ENCODE measurements at places on chromosomes 2 and 18.

GRCh38 chr18:38032516-38032915 is 466.9 kb upstream of the CELF4 start:
- DNase-seq, result no peak

DNA sequence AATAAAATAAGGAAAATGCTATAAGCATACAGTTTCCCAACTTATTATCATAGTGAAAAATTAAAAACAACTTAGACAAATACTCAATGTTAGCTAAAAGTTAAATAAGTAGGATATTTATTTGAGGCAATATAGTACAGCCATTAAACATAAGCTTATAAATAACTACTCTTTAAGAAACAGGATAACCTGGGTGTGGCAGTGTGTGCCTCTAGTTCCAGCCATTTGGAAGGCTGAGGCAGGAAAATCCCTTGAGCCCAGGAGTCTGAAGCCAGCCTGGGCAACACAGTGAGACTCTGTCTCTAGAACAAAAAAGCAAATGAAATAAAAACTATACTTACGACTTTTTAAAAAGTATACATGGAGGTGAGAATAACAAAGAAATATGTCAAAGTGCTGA is 39.7 kb downstream of the VIL1 start:
- no peak for DNase-seq

DNA sequence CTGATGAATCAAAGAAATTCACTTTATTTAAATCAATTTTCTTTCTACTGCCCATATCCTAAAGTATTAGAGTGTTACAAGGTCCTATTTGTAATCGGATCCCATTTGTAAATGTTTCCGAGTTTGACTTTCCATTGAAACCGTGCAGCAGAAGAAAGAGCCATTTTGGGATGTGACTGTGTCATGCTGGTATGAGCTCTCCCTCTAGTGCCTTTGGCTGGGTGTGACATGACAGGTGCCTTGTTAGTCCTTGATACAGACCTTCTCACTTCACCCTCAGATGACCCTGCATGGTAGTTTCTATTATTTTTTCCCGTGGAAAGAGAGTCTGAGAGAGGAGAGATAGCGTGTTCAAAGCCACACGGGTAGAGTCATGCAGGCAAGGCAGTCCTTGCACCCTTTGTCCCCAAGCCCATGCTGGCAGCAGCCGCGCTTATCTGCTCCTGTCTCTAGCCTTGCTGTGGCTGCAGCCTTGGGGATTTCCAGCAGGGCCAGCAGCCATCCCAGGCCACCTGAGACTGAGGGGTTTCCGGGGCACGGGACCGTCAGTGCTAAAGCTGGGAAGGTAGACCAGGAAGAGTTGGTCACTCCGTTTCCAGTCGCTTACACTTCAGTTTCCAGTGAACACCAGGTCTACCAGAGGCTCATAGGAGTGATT is 21.4 kb downstream of the CHMP1B start:
- peak; percentile 23 for DNase-seq

DNA sequence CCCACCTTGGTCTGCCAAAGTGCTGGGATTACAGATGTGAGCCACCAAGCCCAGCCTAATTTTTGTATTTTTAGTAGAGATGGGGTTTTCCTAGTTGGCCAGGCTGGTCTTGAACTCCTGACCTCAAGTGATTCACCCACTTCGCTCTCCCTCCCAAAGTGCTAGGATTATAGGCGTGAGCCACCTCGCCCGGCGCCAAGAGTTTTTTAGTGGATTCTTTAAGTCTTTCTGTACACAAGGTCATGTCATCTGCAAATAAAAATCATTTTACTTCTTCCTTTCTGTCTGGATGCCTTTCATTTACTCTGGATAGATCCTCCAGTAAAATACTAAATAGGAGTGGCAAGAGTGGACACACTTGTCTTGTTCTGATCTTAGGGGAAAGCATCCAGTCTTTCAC is 61.7 kb downstream of the KCMF1 start:
- no peak for DNase-seq

- no peak for DNase-seq
Measured at GRCh38 chr2:105748566-105748965, 3.9 kb downstream of the NCK2 start.

DNA sequence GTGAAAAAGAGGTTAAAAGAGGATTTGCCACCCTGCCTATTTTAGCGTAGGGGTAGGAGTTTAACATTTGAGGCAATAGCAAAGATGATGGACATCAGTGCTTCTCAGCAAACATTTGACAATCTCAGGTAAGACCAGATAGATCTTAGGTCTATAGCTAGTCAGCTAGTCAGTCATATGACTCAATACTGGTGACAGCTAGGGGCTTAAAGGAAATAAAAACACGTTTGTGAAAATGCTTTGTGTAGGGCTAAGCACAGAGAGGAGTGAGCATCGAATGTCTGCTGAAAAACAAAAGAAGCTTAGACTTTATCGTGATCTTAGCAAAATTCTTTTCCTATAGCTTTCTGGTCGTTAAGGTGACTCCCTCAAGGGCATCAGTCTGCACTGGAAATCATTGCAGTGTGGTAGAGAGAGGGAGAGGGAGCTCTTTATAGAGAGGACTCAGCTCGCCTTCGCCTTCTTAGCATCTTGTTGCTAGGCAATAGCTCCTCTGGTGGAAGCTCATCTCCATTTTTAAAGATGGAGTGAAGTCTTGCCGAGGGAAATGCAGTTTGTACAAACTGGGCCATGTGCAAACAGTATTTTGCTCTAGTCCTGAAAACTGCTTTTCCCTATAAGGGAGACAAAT is 62.8 kb upstream of the SLC38A11 start:
- DNase-seq, result no peak

GRCh38 chr2:61763605-61764034 is 90.2 kb downstream of the FAM161A start:
- peak; percentile 89 for DNase-seq

GRCh38 chr2:159225025-159226016 is 61.2 kb downstream of the WDSUB1 start:
- DNase-seq, result no peak

DNA sequence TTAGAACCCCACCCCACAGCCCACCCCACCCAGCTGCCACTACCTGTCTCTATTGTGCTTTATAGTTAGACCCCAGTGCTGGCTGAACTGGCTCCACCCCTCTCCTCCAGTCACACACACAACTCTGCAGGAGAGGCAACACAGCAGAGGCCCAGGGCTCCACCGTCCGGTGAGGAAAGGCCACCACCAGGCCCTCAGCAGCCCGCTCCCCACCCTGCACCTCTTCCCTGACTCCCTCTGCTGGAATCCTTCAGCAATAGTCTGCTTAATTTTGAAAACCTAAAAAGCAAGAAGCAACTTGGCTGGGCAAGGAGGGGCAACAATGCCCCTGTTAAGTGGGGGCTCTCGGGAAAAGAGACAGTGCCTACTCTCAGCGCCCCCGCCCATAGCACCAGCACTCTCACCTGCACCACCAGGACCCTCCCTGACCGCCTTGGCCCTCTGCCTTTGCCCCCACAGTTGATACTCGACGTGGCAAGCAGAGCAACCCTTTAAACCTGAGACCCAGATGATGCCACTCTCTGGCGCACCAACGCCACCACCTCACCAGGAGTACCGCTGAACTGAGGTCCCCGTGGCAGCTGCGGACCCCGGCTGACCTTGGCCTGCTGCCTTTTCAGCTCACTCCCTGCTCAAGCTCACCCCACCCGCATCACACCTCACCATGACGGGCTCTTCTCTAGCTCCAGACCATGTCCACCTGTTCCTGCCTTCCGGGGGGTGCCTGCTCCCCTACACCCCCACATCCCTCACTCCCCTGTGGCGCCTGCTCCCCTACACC is 45.7 kb downstream of the NDUFA10 start:
- DNase-seq, result no peak

GRCh38 chr18:54100920-54101470 is 123.5 kb downstream of the MBD2 start:
- peak; percentile 40 for DNase-seq

- DNase-seq, result no peak
Measured at GRCh38 chr2:29062371-29062770, 12.0 kb downstream of the PCARE start.

DNA sequence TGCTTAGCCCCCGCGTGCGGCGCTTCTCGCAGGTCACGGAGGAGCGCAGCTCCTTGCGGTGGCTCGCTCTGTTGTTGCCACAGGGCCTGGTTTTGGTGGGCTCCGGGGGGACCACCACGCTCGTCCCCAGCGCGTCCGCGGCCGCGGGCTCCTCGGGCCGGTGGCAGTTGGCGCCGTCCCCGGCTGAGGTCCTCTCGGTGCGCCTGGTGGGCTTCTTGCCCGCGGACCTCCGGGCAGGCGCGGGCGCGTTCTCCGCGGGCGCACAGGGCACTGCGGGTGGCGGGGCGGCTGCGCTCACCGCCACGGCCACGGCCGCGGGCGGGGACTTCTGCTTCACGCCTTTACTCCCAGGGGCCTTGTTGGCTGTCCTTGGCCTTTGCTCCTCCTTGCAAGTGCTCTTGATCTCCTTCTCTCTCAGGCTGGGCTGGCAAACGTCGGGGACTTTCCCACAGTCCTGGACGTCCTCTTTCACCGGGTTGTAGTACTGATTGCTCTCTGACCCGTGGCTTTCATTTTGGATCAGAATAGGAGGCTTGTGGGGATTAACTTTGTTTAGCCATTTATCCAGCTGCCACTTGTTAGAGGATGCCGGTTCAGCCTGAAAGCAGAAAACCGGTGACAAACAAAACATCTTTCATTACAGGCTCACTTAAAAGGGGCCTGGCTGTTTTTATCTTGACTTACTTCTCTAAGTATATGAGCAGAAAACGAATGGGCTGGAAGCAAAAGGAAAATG is 104.0 kb upstream of the REV1 start:
- no peak for DNase-seq

DNA sequence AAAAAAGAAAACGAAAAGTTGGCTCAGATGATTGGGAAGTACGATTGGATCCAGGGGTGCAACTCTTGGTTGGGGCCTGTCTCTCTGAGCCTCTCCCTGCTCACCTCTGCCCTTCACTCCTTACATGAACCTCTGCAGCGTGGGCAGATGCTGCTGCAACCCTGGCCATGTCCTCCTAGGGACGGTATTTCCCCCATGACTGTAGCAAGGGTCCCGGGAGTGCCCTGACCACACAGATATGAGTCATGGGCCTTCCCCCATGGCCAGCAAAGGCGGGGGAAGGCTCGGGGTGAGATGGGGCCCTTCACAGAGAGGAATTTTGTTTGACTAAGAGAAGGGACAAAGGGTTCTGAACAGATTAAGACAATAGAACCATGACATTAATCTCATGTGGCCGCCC is 129.0 kb downstream of the NCK2 start:
- DNase-seq, result no peak

DNA sequence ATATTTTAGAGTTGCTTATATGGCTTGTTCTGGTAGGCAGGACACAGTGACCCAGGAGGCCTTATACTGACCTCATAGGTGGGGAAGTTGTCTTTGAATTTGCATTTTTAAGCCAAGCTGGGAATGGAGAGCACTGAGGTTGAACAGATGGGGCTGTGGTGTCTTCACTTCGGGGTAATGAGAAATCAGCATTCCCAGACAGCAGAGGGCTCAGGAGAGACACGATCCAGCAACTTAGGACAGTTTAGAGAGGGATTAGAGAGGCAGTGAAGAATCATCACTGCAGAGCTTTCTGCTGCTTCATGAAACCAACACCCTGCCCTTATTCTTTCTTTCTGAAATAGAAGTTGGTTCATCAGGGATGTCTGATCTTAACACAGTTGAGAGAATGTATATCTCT is 202.4 kb downstream of the TDRD15 start:
- DNase-seq, result no peak

DNA sequence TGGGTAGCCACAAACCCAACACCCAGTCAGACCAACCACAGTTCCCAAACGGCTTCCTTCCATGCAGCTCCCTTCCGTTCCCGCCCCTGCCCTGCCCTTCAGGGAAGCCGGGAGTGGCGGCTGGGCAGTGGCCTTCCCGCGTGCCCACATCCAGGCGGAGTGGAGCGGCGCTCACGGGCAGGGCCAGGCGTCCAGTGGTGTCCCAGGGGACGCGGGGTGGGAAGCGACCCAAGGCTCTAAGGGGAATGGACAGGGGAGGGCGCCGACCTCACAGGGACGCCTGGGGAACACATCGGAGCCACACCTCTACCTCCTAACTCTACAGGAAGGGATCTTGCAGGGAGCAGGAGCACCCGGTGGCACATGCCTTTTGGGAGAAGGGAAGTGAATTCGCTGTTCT is 225.9 kb upstream of the MGAT5 start:
- no peak for DNase-seq

GRCh38 chr2:233979748-233980147 is 62.6 kb downstream of the TRPM8 start:
- DNase-seq, result no peak

DNA sequence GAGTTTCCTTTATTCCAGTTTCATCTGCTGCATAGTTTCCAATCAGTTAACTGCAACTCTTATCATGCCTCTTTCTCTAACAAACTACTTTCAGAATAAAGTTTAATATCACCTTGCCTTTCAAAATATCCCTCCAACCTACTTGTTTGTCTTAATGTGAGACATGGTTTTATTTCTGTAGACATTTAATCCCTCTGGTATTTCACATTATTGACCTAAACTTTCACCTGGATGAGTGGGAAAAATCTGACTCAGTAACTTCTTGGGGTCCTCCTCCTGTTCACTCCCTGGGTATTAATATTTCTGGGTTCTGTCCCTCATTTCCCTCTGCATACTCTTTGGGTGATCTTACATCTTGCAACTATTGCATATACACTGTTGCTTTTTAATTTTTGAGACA is 27.9 kb downstream of the MSH6 start:
- no peak for DNase-seq

GRCh38 chr18:22253676-22254075 is 84.3 kb downstream of the GATA6 start:
- DNase-seq, result no peak

GRCh38 chr2:20450201-20450999 is 3.5 kb downstream of the RHOB start:
- DNase-seq, result no peak

GRCh38 chr2:61911510-61911909 is 6.0 kb downstream of the COMMD1 start:
- peak; percentile 6 for DNase-seq

GRCh38 chr18:57077005-57077765 is 69.7 kb upstream of the BOD1L2 start:
- DNase-seq, result no peak

DNA sequence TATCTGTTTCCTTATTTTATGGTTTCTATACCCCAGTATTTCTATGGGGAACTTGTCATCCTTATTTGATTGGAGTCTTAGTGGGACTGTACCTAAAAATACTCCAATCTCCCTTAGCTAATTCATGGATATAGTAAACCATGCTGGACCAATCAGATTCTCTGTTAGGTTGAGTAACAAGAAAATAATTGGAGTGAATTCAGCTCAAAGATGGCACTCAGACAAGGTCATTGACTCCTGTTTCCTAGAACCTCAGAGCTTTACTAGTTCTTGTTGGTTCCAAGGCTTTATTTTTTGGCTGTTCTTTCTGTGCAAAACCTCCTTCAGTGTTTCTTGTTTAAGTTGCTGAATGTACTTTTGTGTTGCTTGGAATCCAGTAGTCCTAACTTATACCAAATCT is 31.9 kb upstream of the CPS1 start:
- DNase-seq, result no peak

- no peak for DNase-seq
Measured at GRCh38 chr2:136154384-136154783, 36.4 kb upstream of the CXCR4 start.
